ENCODE measurements at places on chromosomes 2 and 18.

DNA sequence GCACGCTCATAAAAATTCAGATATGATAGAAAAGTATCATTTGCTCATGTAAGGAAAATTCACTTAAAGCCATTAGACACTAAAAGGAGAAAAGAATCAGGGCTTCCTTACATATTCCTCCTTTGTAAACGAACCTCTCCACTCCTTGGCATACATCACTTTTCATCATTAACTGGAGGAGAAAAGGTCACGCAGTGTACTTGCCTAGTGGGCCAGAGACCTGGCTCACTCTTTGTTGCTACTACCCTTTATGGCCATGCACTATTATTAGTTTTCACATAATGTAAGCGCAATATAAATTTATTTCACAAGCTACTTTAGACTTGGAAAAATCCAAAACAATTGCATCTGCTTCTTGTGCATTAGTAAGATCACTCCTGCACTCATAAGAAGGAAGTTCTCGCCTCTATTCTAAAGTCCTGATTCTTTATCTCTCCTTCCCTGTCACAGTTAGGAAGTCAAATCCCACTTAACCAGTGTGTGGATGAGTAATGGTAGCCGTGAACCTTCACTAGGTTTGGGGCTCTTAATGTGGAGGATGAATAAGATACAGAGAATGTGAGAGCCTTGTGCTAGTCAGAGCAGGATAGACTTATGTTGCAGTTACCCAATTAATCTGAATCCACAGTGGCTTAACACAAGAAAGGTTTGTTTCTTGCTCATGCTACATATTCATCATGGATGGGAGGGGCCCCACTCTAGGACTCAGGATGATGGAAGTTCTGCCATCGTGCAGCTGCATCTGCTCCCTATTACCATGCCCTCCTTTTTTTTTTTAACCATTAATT lies 115.0 kb upstream of the GLS start:
- DNase-seq = peak; percentile 82

GRCh38 chr2:163455815-163456214 lies 280.0 kb downstream of the FIGN start:
- no peak for DNase-seq

DNA sequence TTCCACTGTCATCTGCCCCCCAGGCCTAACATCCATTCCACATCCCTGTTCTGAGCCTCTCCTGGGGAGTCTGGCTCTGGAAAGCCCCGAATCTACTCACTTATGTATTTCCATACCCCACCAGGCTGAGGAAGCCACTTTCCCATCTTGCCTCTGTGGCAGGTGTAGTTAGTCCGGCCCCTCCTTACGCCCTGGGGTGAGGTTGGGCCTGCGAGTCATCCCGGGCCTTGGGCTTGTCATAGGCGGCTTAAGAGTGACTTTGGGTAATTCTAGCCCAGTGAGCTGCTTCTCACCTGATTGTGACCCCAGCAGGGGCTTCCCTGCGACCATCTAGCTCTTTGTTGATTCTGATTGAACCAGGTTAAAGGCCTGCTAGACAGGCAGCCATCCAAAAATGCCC lies 21.1 kb downstream of the PCARE start:
- DNase-seq = no peak

DNA sequence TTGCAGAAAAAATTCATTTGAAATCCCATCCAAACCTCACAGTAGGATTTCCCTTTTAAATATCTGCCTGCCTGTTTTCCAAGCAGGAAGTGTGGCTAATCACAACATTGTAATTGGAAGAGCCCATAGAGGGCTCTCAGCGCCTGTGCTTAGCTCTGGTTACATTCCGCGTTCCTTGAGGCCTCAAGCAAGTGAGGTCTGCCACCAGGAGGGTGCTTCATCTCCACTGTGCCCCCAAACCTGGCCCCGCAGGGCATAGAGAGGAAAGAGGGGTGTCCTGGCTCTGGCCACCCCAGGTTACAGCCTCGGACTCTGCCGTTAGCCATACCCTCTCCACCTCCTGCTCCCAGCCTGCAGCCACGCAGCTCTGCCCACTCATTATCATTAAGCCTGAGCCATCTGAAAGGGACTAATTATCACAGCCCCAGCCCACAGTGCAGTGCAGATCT lies 214.8 kb downstream of the SP3 start:
- no peak for DNase-seq

- no peak for DNase-seq
These were observed 106.7 kb downstream of the DYSF start for GRCh38 chr2:71559828-71560637.

- no peak for DNase-seq
These were observed 22.5 kb upstream of the ACYP2 start for GRCh38 chr2:54092940-54093339.

- DNase-seq = no peak
These were observed 92.3 kb downstream of the CCDC93 start for GRCh38 chr2:117921520-117921919.

- no peak for DNase-seq
These were observed 43.2 kb downstream of the ANKMY1 start for GRCh38 chr2:240514631-240515030.

DNA sequence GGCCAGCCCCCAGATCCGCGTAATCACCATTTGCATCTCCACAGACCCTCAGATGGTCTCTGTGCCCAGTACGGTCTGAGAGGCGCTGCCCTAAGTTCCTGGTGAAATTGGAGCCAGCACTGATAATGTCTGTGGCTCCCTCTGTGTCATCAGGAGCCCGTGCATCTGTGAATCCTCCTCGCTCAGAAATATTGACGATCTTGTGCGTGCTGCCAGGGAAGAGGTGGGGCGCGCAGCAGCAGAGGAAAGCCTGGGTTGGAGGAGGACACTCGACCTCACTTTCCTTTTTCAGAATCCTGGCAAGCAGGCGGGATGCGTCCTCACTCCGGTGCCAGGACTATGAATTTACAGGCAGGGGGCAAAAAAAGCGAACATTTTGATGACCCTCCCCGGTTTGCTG lies 686.1 kb upstream of the SALL3 start:
- DNase-seq = no peak

DNA sequence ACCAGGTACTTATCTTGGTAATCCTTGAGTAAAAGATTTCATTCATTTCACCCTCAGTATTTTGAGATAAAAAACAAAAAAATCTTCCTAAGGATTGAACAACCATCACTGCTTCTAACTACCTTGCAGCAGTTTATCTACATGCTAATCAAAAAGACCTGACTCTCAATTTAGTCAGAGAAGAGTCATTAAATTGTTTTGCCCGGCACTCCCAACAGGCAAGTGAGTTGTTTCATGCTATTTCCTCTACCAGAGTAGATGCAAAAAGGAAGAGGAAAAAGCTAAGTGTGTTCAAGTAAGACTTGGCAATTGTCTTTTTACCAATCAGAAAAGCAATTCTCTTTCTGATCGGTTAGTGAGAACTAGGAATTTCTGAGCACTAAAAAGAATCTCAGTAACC lies 39.5 kb downstream of the MYO5B start:
- no peak for DNase-seq

- DNase-seq = no peak
These were observed 77.1 kb upstream of the TNP1 start for GRCh38 chr2:216936954-216937357.

- DNase-seq = no peak
These were observed 1235.7 kb downstream of the DPP10 start for GRCh38 chr2:115678129-115678528.

DNA sequence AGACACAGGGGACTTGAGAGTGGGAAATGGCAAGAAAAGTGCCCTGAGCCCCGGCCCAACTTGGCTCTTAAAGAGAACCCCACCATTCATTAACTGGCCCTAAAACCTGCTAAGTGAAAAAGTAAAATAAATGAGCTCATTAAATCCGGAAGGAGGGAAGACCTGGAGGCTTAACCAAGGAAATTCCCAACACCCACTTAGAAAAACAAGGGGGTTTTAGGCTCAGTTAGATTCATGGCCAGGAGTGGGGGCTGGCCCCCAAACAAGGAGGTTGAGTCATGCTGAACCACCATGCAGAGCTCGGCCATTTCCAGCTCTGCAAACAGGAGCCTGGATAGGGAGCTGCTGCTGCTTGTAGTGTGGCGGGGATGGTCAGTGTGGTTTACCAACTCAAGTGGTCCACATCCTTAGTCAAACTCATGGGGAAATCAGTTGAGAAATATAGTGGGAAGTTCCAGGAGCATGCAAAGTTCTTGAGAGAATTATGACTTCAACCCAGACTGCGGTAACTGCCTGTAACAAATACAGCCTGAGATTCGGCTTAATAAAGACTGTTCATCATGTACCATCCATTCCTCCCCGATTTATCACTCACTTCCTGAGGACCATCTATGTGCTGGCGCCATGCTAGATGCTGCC lies 39.7 kb upstream of the MRPL19 start:
- DNase-seq = peak; percentile 75

DNA sequence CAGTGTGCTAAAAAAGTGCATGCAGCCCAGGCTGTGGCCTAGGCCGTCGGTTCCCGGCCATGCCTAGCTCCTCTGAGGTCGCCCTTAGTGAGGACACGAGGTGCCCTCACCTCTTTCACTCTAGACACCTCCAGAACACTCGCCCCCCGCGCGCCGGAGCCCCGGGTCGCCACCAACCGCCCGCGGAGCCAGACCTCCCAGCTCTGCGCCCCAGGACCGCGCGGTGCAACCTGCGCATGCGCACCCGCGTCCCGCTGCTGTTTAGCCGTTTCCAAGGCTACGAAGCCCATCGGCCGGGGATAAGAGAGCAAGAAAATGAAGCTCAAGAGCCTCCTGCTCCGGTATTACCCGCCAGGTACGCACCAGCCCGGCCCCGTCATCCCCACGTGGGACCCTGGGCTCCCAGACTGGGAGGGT lies at the start of gene DAW1:
DAW1 (plus strand) TSS at position 257 of the 417 bp plus-strand sequence; CDS start at position 316, 59 bp downstream.
- no peak for DNase-seq

- DNase-seq = no peak
These were observed 60.8 kb downstream of the EMILIN2 start for GRCh38 chr18:2907550-2908135.

DNA sequence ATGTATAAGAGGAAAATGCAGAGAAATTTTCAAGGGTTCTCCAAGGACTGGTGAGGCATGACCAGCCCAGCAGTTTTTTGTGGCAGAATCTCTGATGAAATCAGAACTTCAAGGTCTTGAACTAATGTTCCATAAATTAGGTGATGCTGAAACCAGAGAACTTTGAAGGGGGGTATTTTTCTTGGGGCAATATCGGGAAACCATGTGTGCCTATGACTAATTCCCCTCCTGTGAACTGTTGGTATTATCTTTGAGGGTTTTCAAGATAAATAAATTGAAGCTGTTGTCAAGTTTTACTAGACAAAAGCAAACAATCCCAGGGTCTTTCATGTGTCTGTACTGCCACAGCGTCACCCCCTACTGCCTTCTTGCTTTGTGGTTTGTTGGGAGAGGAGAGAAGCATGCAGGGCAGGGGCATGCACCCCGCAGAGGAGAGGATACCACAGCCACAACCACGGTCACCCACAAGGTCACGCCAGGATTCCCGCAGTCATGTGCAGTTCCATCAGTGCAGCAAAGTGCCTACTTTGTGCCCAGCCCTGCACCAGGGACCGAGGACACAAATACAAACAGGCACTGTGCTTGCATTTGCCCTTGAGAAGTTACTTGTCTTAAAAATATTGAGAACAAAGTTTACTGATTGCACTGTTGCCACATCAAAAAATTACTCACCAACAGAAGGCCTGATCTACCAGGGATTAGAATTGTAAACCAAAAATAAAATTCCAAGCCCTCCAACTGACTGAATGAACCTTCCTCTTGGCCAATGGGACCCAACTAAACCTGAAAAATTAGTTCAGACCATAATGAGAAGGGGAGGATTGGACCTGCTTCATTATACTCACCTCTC lies 413.3 kb upstream of the TRIB2 start:
- DNase-seq = peak; percentile 85

DNA sequence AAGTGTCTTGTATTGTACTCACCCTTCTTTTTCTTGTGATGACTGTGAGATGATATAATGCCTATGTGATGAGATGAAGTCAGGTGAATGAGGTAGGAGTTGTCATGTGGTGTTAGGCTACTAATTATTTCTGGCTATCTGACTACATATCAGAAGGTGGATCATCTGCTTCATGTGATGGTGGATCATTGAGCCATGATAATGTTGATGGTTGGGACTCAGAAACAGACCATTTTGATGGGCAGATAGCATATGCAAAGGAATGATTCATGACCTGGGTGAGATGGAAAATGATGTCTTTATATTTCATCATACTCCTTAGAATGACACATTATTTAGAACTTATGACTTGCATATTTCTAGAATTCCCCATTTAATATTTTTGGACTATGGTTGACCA lies 19.5 kb downstream of the ANKRD30B start:
- no peak for DNase-seq

GRCh38 chr2:54635554-54636152 lies 87.8 kb upstream of the EML6 start:
- no peak for DNase-seq

- DNase-seq = no peak
These were observed 1069.2 kb upstream of the SLC39A10 start for GRCh38 chr2:194587739-194588270.

- no peak for DNase-seq
These were observed 33.9 kb upstream of the EPAS1 start for GRCh38 chr2:46263347-46263746.

DNA sequence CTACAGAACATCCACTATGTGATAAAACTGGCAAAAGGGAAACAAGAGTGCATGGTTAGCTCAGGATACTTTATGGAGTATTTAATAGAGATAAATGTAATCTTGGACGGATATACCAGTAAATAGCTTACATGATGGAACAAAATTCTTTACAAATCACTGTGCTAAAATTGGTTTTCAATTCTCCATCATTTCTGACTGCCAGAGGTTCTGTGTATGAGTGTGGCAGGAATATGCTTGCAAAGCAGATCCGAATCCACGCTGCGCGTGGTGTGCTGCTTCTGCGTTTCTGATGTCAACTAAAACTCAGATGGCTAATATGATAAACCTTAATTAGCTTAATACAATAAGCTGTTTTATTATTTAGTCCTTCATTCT lies 2.1 kb downstream of the ZNF532 start:
- DNase-seq = no peak

DNA sequence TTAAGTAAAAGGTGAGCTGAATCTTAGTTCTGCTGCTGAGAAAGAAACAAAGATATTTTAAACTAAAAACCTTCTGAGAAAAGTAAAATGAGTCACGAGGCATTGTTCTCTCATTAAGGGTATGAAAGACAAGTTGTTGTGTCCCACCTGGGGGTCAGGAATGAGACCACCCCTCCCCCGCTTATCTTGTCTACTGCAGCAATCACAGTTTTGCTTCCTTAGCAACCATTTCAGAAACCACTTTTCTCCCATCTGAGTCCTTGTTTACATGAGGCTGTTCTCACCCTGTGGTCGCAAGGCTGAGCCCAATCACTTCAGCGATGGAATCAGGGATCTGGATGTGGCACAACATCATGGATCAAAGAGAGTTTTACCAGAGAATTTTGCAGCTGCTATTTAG lies 377.6 kb upstream of the NETO1 start:
- no peak for DNase-seq

DNA sequence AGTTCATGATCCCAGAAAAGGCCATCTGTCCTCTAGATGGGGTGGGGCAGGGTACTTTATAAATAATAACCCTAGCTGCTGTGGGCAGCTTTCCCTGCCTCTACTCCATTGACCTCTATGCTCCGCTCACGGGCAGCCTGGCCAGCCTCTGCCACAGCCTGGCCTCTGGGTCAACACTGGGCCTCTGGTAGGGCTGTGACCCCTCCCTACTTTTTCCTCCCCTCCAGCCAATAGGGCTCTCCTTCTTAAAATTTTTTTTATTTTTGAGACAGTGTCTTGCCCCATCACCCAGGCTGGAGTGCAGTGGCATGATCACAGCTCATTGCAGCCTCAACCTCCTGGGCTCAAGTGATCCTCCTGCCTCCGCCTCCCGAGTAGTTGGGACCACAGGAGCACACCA lies 4.1 kb upstream of the GAREM2 start:
- DNase-seq = no peak

- no peak for DNase-seq
These were observed 107.6 kb downstream of the RAPGEF4 start for GRCh38 chr2:172843266-172843582.

GRCh38 chr2:239601201-239601851 lies 200.5 kb upstream of the HDAC4 start:
- DNase-seq = no peak

Measured in non-pigmented ciliary epithelial cell (primary cell).